A673 (cell line): ENCODE measurements at places on chromosomes 2 and 18. TPM values are rescaled to one million over a fixed set of nuclear protein-coding genes. Genes with fewer than 3 reads are reported as not detected.

MSTN gene
- not detected in 2 replicates for total RNA-seq

DNA sequence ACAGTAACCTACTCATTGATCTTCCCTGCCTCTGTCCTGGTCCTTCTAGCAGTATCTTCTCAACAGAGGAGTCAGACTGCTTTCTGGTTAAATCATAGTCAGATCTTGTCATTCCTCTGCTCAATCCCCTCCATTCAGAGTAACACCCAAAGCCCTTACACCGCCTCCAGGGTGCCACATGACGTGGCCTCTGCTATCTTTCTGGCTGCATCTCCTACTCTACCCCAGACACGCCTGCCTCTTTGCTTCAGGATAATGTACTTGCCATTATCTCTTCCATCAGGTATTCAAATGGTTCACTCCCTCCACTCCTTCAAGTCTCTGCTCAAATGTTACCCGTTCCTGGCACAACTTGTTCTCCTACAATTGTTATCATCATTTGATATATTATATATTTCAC lies 36.3 kb upstream of the ACVR2A start:
- DNase-seq = no peak
- no peak overlapping the region for H3K27ac ChIP-seq
- no peaks in the 10 kb centered on the region for H3K36me3 ChIP-seq
- no peaks in the 10 kb centered on the region for H3K4me1 ChIP-seq
- H3K27me3 ChIP-seq = no peaks in the 10 kb centered on the region

SDC1 gene
- 1.4 and 2.9 TPM in 2 replicates for total RNA-seq

DNA sequence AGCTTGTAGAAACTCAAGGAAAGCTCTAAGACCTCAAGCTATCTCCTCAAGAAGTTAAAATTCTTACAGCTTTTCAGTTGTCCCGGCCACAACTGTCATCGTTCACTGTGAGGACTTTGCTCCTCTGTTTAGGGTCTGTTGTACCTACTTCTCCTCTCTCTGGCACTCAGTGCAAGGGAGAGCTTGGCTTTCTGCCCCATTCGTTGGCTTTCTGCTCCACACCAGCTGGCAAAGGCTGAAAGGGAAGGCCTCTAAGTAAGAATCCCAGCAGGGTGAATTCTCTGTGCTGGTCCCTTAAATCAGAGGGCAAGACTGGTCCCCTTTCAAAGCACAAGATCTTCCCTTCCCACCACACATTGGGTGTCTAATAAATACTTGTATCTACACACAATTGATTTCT lies 17.3 kb downstream of the ZBTB7C start:
- H3K27ac ChIP-seq = no peak overlapping the region
- no peak for DNase-seq
- H3K4me1 ChIP-seq = no peaks in the 10 kb centered on the region
- peaks cover 35% of the 10 kb centered on the region for H3K27me3 ChIP-seq
- no peak overlapping the region for H3K4me3 ChIP-seq
- H3K36me3 ChIP-seq = no peaks in the 10 kb centered on the region

HOXD4 gene
- 30.8 and 34.3 TPM in 2 replicates for total RNA-seq
